Endothelial cell of coronary artery (primary cell): ENCODE measurements at places on chromosomes 7 and 10. TPM values are rescaled to one million over a fixed set of nuclear protein-coding genes. Genes with fewer than 3 reads are reported as not detected.

Gene GDF2
- not detected in 2 replicates for total RNA-seq

Gene TRPV5
- total RNA-seq: not detected in 2 replicates

Gene DLX6
- not detected in 2 replicates for total RNA-seq

Gene TRPV6
- not detected in 2 replicates for total RNA-seq
